ENCODE measurements at places on chromosomes 12 and 14. TPM values are rescaled to one million over a fixed set of nuclear protein-coding genes. Genes with fewer than 3 reads are reported as not detected.
A peak's percentile ranks its signal among the peaks of the same experiment; 100 is the strongest.

- H3K27me3 ChIP-seq, result no peaks in the 10 kb centered on the region
- no peak for DNase-seq
- H3K4me3 ChIP-seq, result no peak overlapping the region
- no peak overlapping the region for H3K27ac ChIP-seq
- no peaks in the 10 kb centered on the region for H3K4me1 ChIP-seq
- peaks cover 60% of the 10 kb centered on the region for H3K36me3 ChIP-seq
These were observed 20.0 kb downstream of the ITGA7 start for GRCh38 chr12:55687746-55688145.

DNA sequence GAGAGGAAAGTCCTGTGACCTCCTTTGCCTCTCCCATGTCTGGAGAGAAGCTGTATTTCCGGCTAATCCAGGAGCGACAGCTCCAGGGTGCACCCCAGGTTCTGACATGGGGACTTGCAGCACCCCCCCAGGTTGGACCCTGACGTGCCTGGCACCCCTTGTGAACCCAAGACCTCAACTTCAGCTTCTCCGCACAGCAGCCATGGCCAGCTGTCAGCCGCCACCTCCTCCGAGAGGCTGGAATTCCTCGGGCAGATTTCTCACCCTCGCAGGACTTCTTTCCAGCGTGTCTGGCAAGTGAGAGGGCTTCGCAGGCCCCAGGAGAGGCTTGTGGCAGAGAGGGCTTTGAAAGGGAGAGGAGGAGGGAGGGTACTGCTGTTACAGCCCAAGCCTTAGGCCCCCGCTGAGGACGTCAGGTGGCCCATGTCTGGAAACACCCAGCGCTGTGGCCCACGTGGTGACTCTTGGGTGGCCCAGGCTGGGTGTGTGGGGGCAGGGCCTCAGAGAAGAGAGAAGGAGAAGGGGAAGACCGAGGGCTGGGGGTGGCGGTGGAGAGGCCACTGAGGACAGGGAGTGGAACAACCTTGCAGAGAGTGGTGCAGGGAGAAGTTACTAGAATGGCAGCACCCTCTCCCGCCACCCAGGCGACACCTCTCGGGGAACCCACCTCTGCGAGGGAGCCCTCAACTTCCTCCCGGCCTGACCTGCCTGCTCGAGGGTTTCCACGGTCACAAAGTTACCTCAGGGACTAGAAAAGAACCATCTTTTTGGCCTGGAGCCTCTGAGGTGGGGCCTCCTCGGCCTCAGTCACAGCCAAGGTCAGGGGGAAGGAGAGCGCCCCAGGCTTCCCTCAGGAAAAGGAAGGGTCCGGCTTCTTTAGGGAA lies 11.7 kb upstream of the RPS6KL1 start:
- no peak overlapping the region for H3K27ac ChIP-seq
- no peak for DNase-seq
- peaks cover 33% of the 10 kb centered on the region for H3K4me1 ChIP-seq
- no peaks in the 10 kb centered on the region for H3K36me3 ChIP-seq
- H3K4me3 ChIP-seq, result no peak overlapping the region

GRCh38 chr12:63319386-63319785 lies 168.4 kb upstream of the AVPR1A start:
- H3K27me3 ChIP-seq, result no peaks in the 10 kb centered on the region
- H3K36me3 ChIP-seq, result no peaks in the 10 kb centered on the region
- DNase-seq, result no peak
- no peak overlapping the region for H3K27ac ChIP-seq

DNA sequence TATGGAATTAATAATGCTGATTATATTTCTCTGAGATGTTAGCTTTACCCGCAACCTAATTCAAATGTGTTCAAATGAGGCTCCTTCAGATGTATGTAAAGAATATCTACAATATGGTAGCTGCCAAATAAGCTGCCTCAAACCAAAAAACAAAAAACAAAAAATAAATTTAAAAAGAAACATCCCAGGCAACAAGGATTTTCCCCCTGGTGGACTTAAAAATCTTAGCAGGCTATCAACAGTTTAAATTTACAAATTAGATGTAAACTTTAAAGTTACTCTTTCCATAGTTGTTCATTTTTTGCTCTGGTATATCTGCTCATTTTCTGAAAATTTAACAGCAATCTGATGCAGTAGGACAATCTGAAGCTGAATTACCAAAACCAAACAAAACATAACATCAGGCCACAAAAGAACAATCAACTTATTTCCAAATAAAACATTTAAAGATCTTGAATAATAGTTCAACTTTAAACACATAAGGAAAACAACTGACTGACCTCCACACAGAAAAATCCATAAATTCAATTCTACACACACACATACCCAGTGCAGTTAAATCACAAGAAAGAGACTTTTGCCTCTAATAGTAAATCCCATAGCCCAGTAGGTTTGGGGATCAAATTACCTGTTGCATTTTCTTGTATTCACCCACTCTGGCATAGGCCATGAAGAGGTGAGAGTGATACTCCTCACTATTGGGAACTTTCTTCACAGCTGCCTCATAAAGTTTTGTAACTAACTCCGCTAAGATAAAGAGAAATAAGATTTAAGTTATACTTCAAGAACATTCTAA lies 21.3 kb downstream of the NAA25 start:
- H3K27ac ChIP-seq, result no peak overlapping the region
- H3K4me3 ChIP-seq, result no peak overlapping the region
- peaks cover 56% of the 10 kb centered on the region for H3K36me3 ChIP-seq
- no peak for DNase-seq
- H3K4me1 ChIP-seq, result no peaks in the 10 kb centered on the region
- H3K27me3 ChIP-seq, result no peaks in the 10 kb centered on the region

DNA sequence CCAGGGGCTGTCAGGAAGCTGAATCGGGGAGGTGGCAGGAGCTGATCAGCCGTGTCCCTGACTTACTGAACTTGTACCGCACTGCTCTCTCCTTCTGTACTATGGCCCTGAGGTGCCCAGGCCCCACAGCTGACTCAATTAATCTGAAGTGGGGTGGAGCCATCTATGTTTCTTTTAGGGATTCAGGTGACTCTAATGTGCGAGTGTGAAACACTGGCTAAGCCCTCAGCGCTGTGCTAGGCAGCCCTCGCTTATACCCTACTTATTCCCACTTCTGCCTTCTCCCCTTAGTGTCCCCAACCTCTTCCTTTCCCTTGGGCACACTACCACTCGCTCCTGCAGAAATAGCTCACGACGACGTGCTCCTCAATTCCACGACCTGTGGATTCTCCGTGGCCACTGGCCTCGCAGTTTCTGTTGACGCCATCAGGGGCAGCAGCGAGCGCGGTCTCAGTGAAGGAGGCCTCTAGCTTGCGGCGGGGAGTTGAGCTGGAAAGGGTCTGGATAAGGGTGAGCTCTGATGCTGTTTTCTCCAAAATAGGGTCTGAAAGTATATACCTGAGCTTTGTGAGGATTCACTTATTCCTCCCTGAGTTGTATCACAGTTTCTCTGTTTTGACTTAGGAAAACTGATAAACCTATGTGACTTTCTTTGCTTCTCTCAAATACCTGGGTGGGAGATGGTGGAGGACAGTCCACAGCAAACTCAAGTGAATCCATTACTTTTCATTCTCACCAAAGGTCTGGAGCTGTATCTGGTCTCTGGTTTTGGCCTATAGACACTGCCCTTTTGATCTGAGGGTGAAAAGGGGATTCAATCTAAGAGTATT lies 167.6 kb downstream of the SLC41A2 start:
- no peak overlapping the region for H3K27ac ChIP-seq
- H3K27me3 ChIP-seq, result no peaks in the 10 kb centered on the region
- no peak for DNase-seq
- no peaks in the 10 kb centered on the region for H3K36me3 ChIP-seq
- no peak overlapping the region for H3K4me3 ChIP-seq

GRCh38 chr14:102071283-102071998 lies 15.4 kb downstream of the HSP90AA1 start:
- H3K4me3 ChIP-seq, result no peak overlapping the region
- H3K4me1 ChIP-seq, result peaks cover 7% of the 10 kb centered on the region
- no peaks in the 10 kb centered on the region for H3K27me3 ChIP-seq
- H3K27ac ChIP-seq, result peak overlapping the region; percentile 34
- H3K36me3 ChIP-seq, result no peaks in the 10 kb centered on the region
- no peak for DNase-seq

DNA sequence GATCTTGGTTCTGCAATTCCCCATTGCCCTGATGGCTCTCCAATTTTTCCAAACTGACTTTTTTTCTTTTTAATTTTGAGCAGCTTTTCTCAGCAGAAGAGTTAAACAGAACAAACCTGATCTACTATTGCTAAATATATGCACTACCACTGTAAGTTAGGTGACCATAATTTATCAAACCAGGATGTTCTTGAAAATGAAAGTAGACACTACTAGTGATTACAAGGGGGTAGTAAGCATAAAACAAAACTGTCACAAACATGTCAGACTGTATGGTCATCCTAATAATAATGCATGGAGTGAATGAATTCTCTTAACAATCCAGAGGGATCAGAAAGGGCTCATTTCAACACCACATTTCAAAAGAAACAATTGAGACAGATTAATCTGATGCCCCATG lies 183.0 kb upstream of the FOXN3 start:
- H3K27ac ChIP-seq, result no peak overlapping the region
- no peaks in the 10 kb centered on the region for H3K27me3 ChIP-seq
- no peaks in the 10 kb centered on the region for H3K4me1 ChIP-seq
- no peak overlapping the region for H3K4me3 ChIP-seq
- no peak for DNase-seq

- no peak for DNase-seq
- no peaks in the 10 kb centered on the region for H3K36me3 ChIP-seq
- no peaks in the 10 kb centered on the region for H3K4me1 ChIP-seq
- H3K27ac ChIP-seq, result no peak overlapping the region
These were observed 18.1 kb downstream of the BCL11B start for GRCh38 chr14:99253890-99254289.

CLEC7A gene
- 9.4 TPM for total RNA-seq

STAT6 gene
- total RNA-seq, result 111 TPM

DNA sequence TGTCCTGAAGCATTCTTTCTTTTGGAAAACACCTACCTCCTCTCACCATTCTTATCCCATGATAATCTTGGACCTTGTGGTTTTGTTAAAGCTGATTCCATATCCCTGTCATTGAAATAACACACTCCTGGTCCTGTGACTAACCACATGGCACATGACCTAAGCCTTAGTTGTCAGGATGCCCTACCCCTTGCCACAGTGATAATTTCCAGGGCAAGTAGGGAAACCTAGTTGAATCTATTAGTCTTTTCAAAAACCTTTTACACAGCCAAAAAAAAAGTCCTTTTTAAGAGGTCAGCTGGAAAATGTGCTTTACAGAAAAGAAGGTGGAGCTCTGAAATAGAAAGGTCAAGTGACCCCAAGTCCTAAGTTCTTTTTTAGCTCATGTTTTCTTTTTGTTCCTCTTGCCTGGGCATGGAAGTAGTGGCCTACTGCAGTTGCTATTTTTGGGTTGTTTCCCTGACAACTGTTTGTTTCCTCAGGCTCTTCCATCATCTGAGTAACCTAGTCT lies 608.4 kb downstream of the LRFN5 start:
- H3K27me3 ChIP-seq, result no peaks in the 10 kb centered on the region
- H3K27ac ChIP-seq, result no peak overlapping the region
- H3K4me1 ChIP-seq, result peaks cover 5% of the 10 kb centered on the region
- H3K4me3 ChIP-seq, result no peak overlapping the region
- no peak for DNase-seq
- no peaks in the 10 kb centered on the region for H3K36me3 ChIP-seq

GRCh38 chr12:62800707-62801400 lies 134.1 kb downstream of the PPM1H start:
- H3K4me1 ChIP-seq, result no peaks in the 10 kb centered on the region
- DNase-seq, result no peak
- no peaks in the 10 kb centered on the region for H3K27me3 ChIP-seq

GRCh38 chr12:51751661-51752060 lies 96.9 kb downstream of the FIGNL2 start:
- DNase-seq, result no peak
- no peaks in the 10 kb centered on the region for H3K36me3 ChIP-seq
- peak overlapping the region; percentile 25 for H3K27ac ChIP-seq
- no peak overlapping the region for H3K4me3 ChIP-seq

SERPINA5 gene
- total RNA-seq, result 2.1 TPM

DNA sequence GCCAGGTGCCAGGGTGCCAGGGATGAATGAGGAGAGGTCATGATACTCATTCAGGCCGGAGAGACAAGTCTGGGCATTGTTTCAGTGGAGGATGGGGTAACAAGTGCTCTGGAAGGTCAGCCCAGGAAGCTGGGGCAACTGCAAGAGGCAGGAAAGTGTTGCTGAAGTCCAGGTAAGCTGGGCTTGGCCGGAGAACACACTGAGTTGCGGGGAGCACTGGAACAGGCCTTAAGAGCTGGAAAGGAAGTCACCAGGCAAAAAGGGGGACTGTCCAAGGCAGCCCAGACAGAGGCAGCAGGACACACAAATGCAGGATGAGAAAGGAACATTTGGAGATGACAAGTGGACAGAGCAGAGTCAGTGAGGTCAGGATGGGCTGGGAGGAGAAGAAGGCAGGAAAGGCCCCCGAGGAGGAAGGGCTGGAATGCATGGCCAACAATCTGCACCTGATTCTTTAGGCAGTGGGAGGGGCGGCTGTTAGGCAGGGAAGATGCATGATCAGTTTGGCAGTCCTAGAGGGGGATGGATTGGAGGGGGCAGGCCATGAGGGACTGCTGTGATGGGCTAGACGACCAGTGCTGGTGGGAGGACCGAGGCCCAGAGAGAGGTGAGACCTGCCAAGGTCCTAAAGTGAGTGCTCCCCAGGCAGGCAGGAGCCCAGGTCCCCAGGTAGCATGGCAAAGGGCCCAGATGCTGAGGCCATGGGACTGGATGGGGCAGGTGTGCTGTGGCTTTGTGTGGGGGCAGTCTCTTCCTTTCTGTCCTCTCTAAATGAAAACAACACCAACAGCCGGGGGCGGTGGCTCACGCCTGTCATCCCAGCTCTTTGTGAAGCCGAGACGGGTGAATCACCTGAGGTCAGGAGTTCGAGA lies 17.2 kb upstream of the HHIPL1 start:
- H3K36me3 ChIP-seq, result no peaks in the 10 kb centered on the region
- H3K27ac ChIP-seq, result no peak overlapping the region
- H3K4me1 ChIP-seq, result peaks cover 23% of the 10 kb centered on the region
- DNase-seq, result no peak
- no peaks in the 10 kb centered on the region for H3K27me3 ChIP-seq

CPNE8 gene
- total RNA-seq, result 12.8 TPM

- no peaks in the 10 kb centered on the region for H3K36me3 ChIP-seq
- DNase-seq, result no peak
- H3K4me1 ChIP-seq, result no peaks in the 10 kb centered on the region
- H3K27me3 ChIP-seq, result no peaks in the 10 kb centered on the region
- no peak overlapping the region for H3K4me3 ChIP-seq
- H3K27ac ChIP-seq, result peak overlapping the region; percentile 85
These were observed 74.3 kb downstream of the ANO6 start for GRCh38 chr12:45290216-45290605.

SLC2A14 gene
- 0.39 TPM for total RNA-seq

NFE2 gene
- 3.8 TPM for total RNA-seq

All from esophagus muscularis mucosa (tissue), 4 donors.